ENCODE measurements at places on chromosomes 11 and 22.

DNA sequence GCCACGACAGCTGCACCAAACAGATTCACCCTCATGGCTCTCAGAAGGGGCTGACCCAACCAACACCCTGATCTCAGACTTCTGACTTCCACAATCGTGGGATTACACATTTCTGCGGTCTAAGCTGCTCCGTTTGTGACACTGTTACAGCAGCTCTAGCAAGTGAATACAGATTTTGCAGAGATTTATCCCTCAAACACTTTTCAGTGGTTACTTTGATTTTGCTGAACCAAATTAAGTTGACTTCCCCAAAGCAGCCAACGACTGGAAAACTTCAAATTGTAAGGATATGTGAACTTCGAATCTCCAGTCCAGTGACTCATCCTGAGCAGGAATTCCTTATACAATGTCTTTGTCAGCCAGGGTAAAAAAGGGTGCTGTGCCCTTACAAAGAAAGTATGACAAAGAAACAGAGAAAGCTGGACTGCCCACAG, 14.8 kb upstream of the INCENP start:
- no peak for DNase-seq

GRCh38 chr11:27471589-27472397, 797 bp downstream of the LGR4 start:
- no peak for DNase-seq

DNA sequence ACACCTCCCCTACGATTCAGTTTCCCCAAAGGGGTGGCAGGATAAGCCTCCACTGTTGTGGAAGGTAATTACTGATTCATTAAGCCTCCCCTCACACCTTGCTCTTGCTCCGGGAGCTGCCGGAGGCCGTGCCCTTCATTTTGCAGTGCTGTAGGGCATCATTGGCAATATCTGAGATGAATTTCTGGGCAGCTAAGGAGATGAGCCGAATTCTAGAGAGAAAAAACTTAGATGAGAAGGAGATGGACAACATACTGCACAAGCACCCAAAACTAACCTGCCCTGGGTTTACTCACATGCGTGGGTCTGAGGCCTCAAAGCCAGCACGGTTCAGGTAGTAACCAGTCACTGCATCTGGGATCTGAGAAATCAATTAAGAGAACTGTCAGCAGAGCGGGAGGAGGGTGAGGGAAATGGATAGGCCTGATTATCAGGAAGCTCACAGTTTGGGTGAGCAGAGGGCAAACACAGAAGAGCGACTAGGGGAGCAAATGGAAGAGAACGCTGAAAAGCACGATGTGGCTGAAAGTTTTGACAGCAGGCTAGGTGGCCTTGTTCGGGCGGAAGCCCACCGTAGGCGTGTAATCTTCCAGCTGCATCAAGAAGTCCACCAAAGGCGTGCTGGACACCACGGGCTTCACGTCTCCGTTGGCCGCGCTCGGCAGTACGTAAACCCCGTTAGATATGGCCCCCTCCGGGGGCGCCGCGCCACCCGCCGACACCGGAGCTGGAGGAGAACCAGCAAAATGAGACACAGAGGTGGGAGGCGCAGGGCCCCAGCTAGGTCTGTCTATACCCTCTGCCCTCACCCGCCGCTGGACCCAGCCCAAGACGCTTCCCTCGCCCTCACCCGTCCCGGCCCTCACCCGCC, 689 bp downstream of the TAF10 start:
- DNase-seq: peak; percentile 11

DNA sequence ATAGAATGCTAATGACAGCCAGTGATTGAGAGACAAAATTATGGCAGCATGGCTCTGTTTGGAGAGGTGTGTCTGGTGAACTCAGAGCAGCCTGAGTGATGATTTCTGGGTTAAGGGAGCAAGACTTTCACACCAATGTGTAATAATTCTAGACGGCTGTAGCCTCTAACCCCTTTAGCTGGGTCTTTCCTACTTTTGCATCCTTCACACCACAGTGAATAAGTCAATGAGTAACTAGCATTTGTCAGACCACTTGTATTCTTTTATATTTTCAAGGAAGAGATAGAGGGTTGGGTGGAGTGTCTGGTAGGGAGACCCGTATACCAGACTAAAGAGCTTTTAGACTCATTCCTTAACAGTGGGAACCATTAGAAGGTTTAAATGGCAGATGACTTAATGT, 50.4 kb downstream of the ATXN10 start:
- no peak for DNase-seq

- no peak for DNase-seq
These were observed 312.3 kb downstream of the FAT3 start for GRCh38 chr11:92536883-92537282.

DNA sequence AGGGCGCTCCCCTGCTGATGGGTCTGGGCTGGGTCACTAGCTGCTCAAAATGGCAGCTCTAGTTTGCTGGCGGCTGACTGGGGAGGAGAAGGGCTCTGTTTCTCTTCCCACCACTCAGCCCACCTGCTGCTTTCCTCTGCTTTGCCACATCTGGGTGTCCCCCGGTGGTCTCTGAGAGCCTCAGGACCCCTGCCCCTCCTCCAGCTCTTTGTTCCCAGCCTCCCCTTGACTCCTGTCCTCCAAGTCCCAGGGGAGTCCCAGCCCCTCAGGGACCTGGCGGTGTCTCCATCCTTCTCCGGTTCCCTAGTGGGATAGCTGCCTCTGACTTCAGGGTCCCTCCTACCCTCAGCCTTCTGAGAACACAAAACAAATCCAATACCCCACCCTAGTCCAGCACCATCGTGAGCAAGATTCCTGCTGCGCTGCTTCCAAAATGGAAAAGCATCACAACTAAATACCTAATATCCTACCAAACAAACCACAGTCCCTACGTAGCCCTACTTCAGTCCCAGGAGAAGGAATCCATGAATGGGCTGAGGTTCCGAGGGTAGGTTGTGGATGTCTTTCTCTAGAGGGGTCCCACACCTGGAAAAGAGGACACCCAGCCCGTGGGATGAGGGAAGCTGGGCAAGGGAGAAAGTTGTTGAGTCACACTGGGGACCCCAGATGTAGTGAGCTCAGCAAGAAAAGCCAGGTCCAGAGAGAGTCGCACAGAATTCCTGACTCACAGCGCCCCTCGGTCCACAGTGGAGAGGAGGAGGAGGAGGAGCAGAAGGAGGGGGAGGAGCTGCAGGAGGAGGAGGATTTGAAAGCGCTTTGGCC, 45.0 kb upstream of the NNMT start:
- no peak for DNase-seq

GRCh38 chr11:910044-910588, 494 bp downstream of the CHID1 start:
- peak; percentile 15 for DNase-seq

DNA sequence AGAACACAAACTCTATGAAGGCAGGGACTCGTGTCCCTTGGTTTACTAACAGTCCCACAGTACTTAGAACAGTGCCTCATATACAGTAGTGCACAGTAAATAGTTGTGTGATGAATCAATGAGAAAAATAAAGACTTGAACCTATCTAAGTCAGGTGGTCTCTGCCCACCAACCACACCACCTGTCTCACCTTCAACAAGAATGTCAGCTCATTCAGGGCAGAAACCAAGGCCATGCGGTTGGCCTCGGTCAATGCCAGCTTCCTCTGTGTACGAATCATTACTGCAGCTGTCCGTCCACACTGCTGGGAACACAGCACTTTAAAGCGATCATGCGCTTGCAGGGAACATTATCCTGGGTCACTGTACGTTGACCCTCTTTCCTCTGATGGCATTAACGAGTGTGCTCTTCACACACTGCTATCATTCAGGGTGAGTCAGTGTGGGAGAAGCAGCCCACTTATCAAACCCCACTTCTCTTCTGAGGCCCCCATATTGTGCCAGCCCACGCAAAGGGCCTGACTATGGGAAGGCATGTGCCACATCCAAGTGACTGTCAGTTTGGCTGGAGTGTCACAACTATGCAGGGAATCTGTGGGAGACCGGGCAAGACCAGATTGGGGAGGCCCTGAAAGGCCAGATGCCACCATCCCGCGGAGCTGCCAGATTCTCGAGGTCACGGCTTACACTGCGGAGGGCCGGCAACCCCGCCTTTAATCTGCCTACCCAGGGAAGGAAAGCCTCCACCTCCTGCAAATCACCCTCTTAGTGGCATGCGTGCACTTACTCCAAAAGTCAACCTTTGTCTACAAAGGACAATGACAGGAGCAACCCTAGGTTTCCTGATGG, 36.1 kb downstream of the LARGE1 start:
- no peak for DNase-seq

DNA sequence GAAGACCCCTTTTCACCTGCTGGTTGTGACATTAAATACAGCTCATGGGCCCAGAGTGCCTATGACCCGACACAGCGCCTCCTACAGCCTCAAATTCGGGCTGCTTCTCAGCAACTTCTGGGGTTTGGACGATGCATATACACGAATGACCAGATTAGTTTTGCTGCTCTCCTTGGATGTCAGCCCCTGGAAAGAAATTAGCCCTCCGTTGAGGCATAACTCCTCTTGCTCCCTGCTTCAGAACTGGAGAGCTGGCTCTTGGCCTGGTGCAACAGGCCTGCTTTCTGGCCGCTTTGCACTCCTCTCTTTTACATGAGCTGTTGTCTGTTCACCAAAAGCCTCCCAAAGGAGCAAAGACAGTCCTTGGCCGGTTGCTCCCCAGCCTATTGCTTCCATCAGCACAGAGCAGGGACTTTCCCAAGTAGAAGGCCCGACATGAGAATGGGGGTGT, 3.3 kb downstream of the TECTA start:
- DNase-seq: no peak

- DNase-seq: no peak
These were observed 3.3 kb downstream of the VSIG2 start for GRCh38 chr11:124748481-124749343.

GRCh38 chr11:77882396-77882795, 61.5 kb downstream of the AAMDC start:
- DNase-seq: no peak

DNA sequence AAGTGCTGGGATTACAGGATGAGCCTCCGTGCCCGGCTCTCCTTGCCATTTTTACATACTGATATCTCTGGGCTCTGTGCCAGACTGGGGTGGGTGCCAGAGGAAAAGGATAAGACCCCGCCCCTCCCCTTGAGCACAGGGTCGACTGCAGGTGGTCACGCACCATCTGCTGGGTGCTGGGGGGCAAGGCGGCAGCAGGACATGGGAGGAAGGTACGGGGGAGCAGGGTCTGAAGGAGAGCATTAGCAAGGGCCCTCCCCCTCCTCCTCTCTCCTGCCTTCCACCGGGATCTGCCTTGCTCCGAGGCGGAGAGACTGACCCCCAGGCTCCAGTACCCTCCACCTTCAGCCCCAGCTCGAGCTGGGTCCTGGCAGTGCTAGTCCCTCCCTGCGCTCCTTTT, 9.7 kb upstream of the PGA3 start:
- DNase-seq: no peak

DNA sequence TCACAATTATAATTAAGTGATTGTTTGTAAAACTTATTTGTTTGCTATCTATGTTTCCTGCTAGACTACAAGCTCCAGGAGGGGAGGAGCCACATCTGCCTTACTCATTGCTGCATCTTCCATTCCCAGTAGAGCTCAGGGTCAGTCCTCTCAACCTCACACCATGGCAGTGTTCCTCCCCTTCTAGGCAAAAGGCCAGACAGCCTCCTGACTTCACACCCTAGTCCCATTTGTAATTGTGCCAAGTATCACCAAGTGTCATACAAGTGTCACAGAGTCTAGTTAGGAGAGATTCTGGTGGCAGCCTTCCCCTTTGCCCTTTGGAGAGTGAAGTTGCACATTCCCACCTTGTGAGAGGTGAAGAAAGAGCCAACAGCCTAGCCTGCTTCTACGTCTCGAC, 490.4 kb downstream of the INSC start:
- DNase-seq: no peak

DNA sequence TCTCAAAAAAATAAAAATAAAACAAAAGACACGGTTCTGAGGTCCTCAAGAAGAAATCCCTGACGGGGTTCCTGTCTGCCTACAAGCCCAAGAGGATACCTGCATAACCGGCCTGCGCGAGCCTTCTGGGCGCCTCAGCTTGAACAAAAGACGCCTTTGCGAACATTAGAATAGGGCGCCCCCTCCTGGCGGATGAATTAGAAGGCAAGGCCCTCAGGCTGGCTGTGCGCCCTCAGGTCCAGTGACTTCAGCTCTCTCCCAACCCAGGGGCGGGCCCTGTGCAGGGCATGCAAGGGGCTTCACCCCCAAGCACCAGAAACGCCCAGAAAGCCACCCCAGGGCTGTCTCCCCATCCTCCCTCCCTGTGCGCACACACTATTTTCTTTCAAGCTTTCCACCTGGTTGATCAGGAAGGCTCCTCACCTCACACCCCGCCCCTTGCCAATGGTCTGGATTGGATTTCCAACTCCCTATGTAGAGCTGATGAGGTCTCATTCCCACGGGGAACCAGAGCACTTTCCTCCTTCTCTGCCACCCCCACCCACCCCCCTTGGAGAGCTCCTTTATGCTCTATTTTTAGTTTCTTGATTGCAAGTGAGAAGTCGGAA, 273.3 kb downstream of the BUD13 start:
- DNase-seq: peak; percentile 73

DNA sequence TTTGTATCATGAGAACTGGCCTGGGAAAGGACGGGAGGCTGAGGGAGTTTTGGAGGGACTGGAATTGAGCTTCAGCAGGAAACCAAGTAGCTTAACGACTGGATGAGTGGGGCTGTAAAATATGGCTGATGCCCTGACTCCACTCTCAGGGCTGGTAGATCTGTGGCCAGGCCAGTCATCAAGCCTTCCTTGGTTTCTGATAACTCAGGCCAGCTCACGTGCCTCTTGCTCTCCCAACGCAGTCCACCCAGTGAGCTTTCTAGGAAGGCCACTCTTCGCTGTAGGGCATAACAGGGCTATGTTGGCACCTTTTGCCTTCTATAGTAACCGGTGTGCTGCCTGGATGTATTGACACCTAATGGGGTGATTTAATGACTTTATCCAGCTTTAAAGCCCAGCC, 5.8 kb upstream of the MADD start:
- no peak for DNase-seq

GRCh38 chr22:22201185-22201929, 43.2 kb upstream of the VPREB1 start:
- DNase-seq: no peak

GRCh38 chr11:68303083-68303482, 9.3 kb upstream of the LRP5 start:
- no peak for DNase-seq

GRCh38 chr11:118375978-118376377, 16.6 kb downstream of the UBE4A start:
- no peak for DNase-seq

GRCh38 chr11:117384045-117384444, 56.4 kb downstream of the CEP164 start:
- DNase-seq: no peak

GRCh38 chr11:3604167-3604566, 37.6 kb downstream of the ART5 start:
- DNase-seq: no peak

GRCh38 chr11:26626346-26626745, 54.3 kb upstream of the MUC15 start:
- DNase-seq: no peak

GRCh38 chr11:102390667-102391465, 43.9 kb downstream of the BIRC2 start:
- DNase-seq: peak; percentile 69

DNA sequence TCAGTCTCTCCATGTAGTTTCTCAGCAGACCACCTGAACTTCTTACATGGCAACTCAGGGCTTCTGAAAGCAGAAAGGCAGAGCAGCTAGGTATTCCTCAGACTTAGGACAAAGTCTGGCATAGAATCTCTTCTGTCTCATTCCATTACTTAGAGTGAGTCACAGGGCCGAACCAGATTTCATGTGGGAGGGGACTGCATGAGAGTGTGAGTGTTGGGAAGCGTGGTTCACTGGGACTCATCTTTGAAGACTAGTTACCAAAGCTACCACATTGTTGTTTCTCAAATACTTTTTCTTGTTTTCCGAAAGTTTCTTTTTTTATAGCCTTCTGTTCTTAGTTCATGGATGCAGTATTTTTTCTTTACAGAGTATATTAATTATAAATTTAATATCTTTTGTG, 36.1 kb upstream of the SCN3B start:
- no peak for DNase-seq
